B cell (primary cell): ENCODE measurements at places on chromosomes 1 and 21.

GRCh38 chr21:37829447-37829846 is 86.8 kb downstream of the KCNJ6 start:
- no peak for DNase-seq
- no peak overlapping the region for H3K27ac ChIP-seq

- no peaks in the 10 kb centered on the region for H3K27me3 ChIP-seq
- DNase-seq, result no peak
- no peak overlapping the region for H3K27ac ChIP-seq
- H3K4me3 ChIP-seq, result no peak overlapping the region
- no peaks in the 10 kb centered on the region for H3K4me1 ChIP-seq
Measured at GRCh38 chr1:197736685-197737084, 38.6 kb downstream of the DENND1B start.

GRCh38 chr1:52595061-52595460 is 7.1 kb upstream of the GPX7 start:
- no peak overlapping the region for H3K27ac ChIP-seq
- no peak for DNase-seq
- no peak overlapping the region for H3K4me3 ChIP-seq
- H3K36me3 ChIP-seq, result no peaks in the 10 kb centered on the region
- H3K27me3 ChIP-seq, result no peaks in the 10 kb centered on the region

GRCh38 chr1:46187106-46187869 is 10.9 kb downstream of the POMGNT1 start:
- H3K27ac ChIP-seq, result no peak overlapping the region
- H3K36me3 ChIP-seq, result peaks cover 25% of the 10 kb centered on the region
- no peak overlapping the region for H3K4me3 ChIP-seq
- H3K4me1 ChIP-seq, result peaks cover 7% of the 10 kb centered on the region
- H3K27me3 ChIP-seq, result no peaks in the 10 kb centered on the region
- DNase-seq, result no peak

DNA sequence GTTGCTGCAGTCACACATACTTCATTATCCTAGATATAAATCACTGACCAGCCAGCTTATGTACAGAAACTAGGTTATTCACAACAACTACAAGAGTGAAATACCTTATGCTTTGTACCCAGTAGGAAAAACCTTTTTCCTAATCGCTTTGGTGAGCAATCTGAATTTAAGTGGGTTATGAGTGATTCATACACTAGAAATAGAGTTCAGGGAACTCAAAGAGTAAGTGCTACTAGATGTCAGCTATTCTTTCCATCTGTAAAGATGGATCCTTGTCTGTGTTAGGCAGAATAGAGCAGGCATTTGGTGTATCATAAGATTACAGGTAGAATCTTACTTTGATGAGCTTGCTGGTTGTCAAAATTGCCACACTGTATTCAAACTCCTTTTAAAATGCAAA is 101.9 kb downstream of the ZNF644 start:
- H3K4me3 ChIP-seq, result no peak overlapping the region
- no peaks in the 10 kb centered on the region for H3K36me3 ChIP-seq
- H3K27ac ChIP-seq, result no peak overlapping the region
- H3K4me1 ChIP-seq, result peaks cover 28% of the 10 kb centered on the region
- DNase-seq, result no peak

- H3K4me3 ChIP-seq, result no peak overlapping the region
- no peak for DNase-seq
- peaks cover 12% of the 10 kb centered on the region for H3K4me1 ChIP-seq
- H3K27me3 ChIP-seq, result no peaks in the 10 kb centered on the region
- H3K36me3 ChIP-seq, result no peaks in the 10 kb centered on the region
Measured at GRCh38 chr21:44569861-44570517, 3.5 kb upstream of the KRTAP10-4 start.

DNA sequence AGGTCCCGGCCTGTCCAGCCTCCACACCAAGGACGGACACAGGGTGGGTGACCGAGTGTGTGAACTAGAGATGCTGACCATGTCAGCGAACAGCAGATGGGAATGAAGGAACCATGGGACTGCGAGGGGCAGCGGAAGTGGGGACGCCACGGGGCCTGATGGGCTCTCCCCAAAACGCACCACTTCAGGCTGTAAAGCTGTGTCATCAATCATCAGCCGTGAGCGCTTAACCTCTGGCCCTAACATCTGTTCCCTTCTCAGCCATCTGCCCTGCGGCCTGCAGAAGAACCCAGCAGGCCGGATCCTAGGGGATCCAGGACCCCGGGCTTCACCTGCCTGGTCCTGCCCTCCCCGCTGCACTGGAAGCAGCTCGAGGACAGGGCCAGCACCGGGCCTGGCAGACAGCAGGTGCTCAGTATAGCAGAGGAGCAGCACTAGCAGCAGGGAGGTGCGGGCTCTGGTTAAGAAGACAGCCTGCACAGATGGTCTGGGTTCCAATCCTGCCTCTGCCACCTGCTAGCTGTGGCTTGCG is 58.7 kb downstream of the DMRTB1 start:
- DNase-seq, result no peak
- no peak overlapping the region for H3K27ac ChIP-seq
- H3K36me3 ChIP-seq, result no peaks in the 10 kb centered on the region
- no peaks in the 10 kb centered on the region for H3K27me3 ChIP-seq

GRCh38 chr1:16436946-16437474 is at the start of gene SPATA21:
SPATA21 (minus strand) TSS chr1:16437424; CDS start chr1:16431371, 6,053 bp downstream.
- H3K36me3 ChIP-seq, result no peaks in the 10 kb centered on the region
- no peak for DNase-seq
- no peaks in the 10 kb centered on the region for H3K27me3 ChIP-seq
- no peak within 1 kb of the TSS for H3K4me3 ChIP-seq

- H3K4me3 ChIP-seq, result no peak overlapping the region
- H3K36me3 ChIP-seq, result no peaks in the 10 kb centered on the region
- no peaks in the 10 kb centered on the region for H3K4me1 ChIP-seq
- H3K27ac ChIP-seq, result no peak overlapping the region
Measured at GRCh38 chr1:89780721-89781120, 40.1 kb upstream of the LRRC8D start.

DNA sequence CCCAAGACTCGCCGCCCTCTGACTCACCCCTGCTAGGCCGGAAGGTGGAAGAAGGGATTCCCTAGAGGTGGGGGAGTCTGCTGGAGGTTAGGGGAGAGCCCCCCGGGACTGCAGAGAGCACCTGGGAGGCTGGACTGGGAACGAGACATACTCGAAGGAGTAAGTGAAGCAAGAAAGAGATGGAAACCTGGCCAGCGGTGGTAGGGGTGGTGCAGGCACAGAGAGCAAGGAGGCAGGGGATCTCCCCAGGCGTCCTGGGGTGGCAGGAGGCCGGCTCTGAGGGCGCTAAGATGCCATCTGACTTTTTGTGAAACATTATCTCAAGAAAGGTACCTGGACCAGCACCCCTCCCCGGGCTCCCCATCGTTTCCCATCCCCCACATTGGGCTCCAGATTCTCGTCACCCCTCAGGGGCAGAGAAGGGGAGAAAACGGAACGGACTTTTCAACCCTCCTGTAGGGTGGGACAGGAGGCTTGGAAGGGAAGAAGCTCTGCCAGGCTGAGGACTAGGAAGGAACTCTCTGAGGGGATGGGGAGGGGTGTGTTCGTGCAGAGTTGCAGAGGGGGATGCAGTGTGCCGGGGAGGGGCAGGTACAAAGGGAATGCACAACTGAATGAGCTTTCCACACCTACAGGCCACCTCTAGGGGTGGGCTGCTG is 708 bp downstream of the CHRNB2 start:
- H3K27me3 ChIP-seq, result peaks cover 47% of the 10 kb centered on the region
- no peak overlapping the region for H3K4me3 ChIP-seq
- H3K27ac ChIP-seq, result no peak overlapping the region
- DNase-seq, result no peak
- peaks cover 10% of the 10 kb centered on the region for H3K4me1 ChIP-seq
- H3K36me3 ChIP-seq, result no peaks in the 10 kb centered on the region

- H3K27ac ChIP-seq, result no peak overlapping the region
- no peak overlapping the region for H3K4me3 ChIP-seq
- no peak for DNase-seq
- H3K36me3 ChIP-seq, result no peaks in the 10 kb centered on the region
- no peaks in the 10 kb centered on the region for H3K4me1 ChIP-seq
Measured at GRCh38 chr1:32454726-32455125, 10.1 kb upstream of the ZBTB8B start.

- no peaks in the 10 kb centered on the region for H3K27me3 ChIP-seq
- no peak for DNase-seq
- no peak overlapping the region for H3K27ac ChIP-seq
- no peaks in the 10 kb centered on the region for H3K4me1 ChIP-seq
- no peak overlapping the region for H3K4me3 ChIP-seq
Measured at GRCh38 chr1:177912991-177913390, 56.9 kb downstream of the SEC16B start.

- no peaks in the 10 kb centered on the region for H3K27me3 ChIP-seq
- no peak overlapping the region for H3K27ac ChIP-seq
- no peaks in the 10 kb centered on the region for H3K4me1 ChIP-seq
- no peak overlapping the region for H3K4me3 ChIP-seq
Measured at GRCh38 chr21:34782506-34783360, 113.9 kb downstream of the CLIC6 start.

GRCh38 chr1:70025846-70026245 is 179.5 kb downstream of the LRRC40 start:
- H3K36me3 ChIP-seq, result no peaks in the 10 kb centered on the region
- H3K27me3 ChIP-seq, result no peaks in the 10 kb centered on the region
- no peak for DNase-seq
- peaks cover 3% of the 10 kb centered on the region for H3K4me1 ChIP-seq

DNA sequence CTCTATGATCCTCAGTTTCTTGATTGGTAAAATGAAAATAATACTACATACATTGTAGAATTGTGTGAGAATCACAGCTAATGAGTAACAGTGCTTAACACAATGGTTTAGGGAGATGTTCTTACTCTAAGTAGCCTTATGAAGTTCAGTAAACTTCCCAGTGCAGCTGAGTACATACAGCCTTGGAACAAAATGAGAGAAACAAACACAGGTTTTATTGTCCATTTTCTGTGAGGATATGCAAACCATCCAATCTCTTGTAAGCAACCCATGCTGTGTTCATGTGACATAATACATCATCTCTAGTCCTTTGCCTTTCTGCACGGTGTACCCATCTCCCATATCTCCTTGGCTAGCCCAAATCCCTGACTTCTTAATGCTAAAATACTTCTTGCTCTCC is 14.7 kb upstream of the STRIP1 start:
- no peak overlapping the region for H3K27ac ChIP-seq
- H3K4me1 ChIP-seq, result peaks cover 6% of the 10 kb centered on the region
- H3K36me3 ChIP-seq, result peaks cover 85% of the 10 kb centered on the region
- no peak for DNase-seq
- no peak overlapping the region for H3K4me3 ChIP-seq
- H3K27me3 ChIP-seq, result no peaks in the 10 kb centered on the region

DNA sequence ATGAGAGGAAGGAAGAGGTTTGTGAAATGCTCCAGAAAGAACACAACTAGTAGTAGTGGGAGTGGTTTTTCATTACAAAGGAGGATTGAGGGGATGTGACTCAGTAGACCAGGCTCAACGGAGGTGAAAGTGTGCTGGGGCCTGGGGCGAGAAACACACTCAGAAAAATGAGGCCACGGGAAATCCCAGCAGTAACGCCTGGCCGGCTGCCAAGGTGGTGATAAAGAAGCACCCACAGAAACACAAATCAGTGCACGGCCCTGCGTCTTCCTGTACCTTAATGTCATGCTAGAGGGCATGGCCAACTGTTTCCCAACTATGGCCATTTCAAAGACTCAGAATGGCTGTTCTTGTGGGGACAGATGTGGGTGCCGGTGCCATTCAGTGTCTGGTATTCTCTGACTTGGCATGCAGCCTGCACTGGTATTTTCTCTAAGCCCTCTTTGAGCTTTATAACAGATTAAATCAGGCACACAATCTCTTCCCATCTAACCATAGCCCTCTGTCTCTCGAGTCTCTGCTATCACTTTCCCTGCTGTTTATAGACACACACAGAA is 38.2 kb downstream of the URB2 start:
- peaks cover 22% of the 10 kb centered on the region for H3K4me1 ChIP-seq
- H3K36me3 ChIP-seq, result no peaks in the 10 kb centered on the region
